ENCODE measurements at places on chromosomes 12 and 14. TPM values are rescaled to one million over a fixed set of nuclear protein-coding genes. Genes with fewer than 3 reads are reported as not detected.

The WSCD2 gene
- 2.2 TPM for total RNA-seq

The PTPRO gene
- total RNA-seq, result 2.0 TPM

The MANSC1 gene
- total RNA-seq, result 8.9 TPM

The CYP27B1 gene
- 3.3 TPM for total RNA-seq

DNA sequence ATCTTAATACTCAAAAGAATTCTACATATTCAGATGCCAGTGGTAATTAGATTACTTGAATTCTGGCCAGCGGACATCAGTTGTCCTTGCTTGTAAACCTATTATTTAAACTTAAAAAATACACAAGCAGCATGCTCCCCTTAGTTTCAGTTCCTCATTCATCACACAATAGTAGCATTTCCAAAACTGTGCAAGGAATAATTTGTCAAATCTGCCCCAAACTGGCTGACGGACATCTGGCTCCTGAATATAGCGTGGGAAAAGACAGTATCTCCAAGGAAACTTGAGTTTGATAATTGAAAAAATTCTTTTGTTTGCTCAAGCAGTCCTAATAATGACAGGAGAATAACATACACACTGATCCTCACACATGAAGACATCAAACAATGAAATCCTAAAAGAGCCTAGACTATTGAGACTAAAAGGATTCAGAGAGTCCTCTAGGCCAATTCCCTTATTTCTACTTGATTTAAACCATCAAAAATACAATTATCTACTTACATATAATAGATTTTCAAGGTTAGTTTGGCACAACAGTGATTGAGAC is 90.4 kb downstream of the KIF21A start:
- no peak for DNase-seq

DNA sequence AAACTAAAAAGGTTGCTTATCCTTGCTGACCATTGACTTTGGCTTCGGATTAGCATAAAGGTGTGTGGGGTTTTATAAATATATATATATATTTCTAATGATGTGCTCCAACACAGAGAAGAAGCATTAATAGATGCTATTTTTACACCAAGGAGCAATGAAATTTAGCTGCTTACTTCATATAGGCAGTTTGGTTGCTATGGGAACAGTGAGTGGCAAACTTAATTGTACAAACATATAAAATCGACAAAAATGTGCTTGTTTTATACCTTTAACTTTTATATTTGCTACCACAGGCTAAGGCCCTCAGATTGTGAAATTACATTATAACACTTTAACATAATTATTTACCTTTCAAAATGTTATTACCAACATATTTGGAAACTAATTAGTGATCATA is 303.4 kb downstream of the SEC23A start:
- DNase-seq, result no peak

- DNase-seq, result no peak
Measured at GRCh38 chr12:85489194-85489593, 209.2 kb downstream of the ALX1 start.

DNA sequence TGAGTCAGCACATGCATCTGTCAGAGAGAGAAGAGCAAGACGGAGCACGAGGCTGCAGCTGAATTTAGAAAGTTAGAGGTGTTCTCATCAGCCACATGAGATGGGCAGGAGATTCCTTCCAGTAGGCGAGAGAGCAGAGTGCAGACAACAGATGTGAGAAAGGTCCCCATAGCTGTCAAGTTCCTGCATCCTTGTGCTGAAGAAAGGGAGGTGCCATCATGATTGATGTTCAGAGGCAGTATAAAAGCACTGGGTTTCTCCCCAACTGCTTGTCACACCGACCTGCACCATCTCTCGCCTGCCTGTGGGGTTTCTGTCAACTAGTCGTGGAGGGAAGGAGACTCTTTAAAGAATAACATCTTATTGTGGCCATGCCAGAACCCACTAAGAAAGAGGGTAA is at the start of gene MYBPC1:
Gene MYBPC1, plus strand, starts transcription at position 272 of the 400 bp plus-strand sequence. Its CDS starts 100 bp downstream, at position 372.
- no peak for DNase-seq

- DNase-seq, result no peak
Measured at GRCh38 chr12:128170181-128170580, 96.8 kb upstream of the TMEM132C start.

All from H1 (cell line).